Hematopoietic multipotent progenitor cell (in vitro differentiated cells): ENCODE measurements at places on chromosomes 3 and 15. TPM values are rescaled to one million over a fixed set of nuclear protein-coding genes. Genes with fewer than 3 reads are reported as not detected.

The SPTBN5 gene
- total RNA-seq, result under 0.01 TPM

The ENTPD3 gene
- total RNA-seq, result not detected

The ADCY5 gene
- under 0.01 TPM for total RNA-seq

The FGF7 gene
- under 0.01 TPM for total RNA-seq

The NRROS gene
- total RNA-seq, result 118 TPM

The ANKRD34C gene
- total RNA-seq, result not detected

The SLC2A2 gene
- not detected for total RNA-seq

GRCh38 chr15:24734396-24734795 is 58.8 kb downstream of the NPAP1 start:
- no peak for DNase-seq

GRCh38 chr15:74664028-74664616 is 31.7 kb downstream of the EDC3 start:
- DNase-seq, result no peak

DNA sequence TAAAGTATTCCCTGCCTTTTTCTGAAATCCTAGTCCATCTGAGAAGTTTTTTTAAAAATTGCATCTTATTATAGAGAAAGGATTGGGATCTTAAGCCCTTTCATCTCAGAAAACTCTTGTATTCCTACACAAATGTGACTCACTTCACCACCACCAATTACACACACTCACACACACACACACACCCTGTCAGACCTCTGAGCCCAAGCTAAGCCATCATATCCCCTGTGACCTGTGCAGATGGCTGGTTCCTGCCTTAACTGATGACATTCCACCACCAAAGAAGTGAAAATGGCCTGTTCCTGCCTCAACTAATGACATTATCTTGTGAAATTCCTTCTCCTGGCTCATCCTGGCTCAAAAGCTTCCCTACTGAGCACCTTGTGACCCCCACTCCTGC is 1181.9 kb downstream of the ROBO2 start:
- DNase-seq, result no peak

- no peak for DNase-seq
These were observed 123.0 kb upstream of the PROK2 start for GRCh38 chr3:71907996-71908395.

- no peak for DNase-seq
These were observed 11.8 kb downstream of the CAPN7 start for GRCh38 chr3:15217841-15218267.

- DNase-seq, result no peak
These were observed 50.9 kb downstream of the BOC start for GRCh38 chr3:113262304-113262665.

- no peak for DNase-seq
These were observed 154.1 kb upstream of the GOLIM4 start for GRCh38 chr3:168249550-168250414.

DNA sequence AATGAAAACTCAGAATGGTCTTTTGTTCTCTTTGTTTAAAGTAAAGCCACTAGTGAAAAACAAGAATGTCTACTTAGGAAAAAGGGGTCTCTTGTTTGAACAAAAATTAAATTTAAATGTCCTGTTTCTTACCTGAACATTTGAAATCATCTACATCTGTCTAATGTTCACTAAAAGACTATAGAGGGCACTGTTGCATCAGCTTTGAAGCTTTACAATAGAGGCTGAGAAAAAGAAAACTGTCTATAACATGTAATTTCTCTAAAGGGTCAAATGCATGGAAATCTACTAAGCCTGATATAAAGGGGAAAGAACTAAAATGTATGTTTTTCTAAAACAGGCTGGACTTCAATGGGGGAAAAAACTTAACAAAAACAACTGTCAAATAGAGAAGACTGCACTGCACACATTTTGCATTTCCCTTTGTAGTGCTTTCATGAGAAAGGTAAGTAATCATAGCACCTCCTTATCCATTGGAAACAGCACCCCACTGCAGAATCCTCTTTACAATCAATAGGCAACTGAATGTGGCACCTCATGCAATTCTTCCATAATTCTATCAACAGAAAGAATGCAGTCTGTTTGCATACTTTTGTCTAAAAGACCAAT is 26.3 kb downstream of the DPH6 start:
- peak; percentile 79 for DNase-seq

GRCh38 chr3:47404431-47404876 is 23.6 kb downstream of the PTPN23 start:
- no peak for DNase-seq

- no peak for DNase-seq
These were observed 49.8 kb downstream of the BOC start for GRCh38 chr3:113261063-113261625.

DNA sequence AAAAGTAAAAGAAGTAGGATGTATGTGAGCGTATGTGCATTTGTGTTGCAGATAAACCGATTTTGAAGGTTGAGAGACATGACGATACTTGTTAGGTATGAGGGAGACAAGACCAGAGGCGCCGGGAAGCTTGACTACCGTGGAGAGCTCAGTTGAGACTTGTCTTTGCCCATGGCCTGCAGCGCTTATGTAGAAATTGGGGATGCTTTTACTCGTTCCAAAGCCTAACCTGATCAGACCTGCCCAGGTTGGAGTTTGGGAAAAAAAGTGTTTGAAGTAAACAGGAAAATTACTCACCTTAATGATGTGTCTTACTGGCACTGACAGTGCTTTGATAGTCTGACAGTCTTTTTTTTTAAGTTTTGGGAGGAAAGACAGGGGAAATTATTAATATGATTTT is 202.8 kb downstream of the TP63 start:
- DNase-seq, result no peak

- no peak for DNase-seq
These were observed 8.7 kb downstream of the CYP1A1 start for GRCh38 chr15:74716651-74717050.

DNA sequence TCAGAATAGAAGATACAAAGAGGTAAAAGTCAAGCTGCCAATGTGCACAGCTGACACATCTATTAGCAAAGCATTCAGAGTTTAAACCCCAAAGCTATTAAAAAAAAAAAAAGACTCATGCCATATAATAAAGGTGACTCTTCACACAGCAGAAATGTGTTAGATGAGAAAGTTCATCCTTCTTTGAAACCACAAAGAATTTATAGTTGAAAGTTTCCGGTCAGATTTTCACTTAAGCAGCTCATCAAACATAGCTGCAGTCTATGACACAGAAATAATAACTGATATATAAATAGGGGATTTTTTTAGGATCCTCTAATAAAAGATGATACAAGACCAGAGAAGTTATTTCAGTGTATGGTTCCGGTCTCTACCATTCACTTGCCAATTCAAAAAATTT is 76.6 kb downstream of the WWTR1 start:
- no peak for DNase-seq

DNA sequence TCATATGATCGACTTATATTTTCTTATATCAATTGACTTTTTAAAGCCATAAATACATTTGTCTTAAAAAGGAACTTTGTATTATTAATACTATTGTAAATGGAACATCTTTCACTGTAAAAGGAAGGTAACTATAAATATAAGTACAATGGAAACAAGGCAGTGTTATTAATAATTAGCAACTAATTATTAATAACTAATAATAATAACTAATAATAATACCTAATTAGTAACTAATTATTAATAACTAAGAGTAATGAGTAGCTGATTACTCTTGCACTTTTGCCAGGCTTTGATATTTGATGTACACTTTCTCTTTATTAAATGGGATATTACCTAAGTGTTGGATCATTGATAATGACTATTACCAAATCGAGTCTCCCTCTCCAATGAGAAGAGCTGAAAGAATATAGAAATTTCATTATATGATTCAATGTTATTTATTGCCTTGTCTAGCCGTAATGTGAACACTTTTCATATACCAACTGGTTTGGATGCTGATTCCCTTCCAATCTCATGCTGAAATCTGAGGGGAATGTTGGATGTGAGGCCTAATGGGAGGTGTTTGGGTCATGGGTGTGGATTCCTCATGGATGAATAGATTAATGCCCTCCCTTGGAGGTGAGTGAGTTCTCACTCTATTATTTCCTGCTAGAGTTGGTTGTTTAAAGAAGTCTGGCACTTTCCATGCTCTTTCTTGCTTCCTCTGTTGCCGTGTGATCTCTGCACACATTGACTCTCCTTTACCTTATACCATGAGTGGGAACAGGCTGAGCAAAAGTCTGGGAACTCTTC is 202.1 kb upstream of the ZBTB20 start:
- no peak for DNase-seq

- peak; percentile 22 for DNase-seq
These were observed 90.7 kb downstream of the SCN11A start for GRCh38 chr3:38960953-38961622.

DNA sequence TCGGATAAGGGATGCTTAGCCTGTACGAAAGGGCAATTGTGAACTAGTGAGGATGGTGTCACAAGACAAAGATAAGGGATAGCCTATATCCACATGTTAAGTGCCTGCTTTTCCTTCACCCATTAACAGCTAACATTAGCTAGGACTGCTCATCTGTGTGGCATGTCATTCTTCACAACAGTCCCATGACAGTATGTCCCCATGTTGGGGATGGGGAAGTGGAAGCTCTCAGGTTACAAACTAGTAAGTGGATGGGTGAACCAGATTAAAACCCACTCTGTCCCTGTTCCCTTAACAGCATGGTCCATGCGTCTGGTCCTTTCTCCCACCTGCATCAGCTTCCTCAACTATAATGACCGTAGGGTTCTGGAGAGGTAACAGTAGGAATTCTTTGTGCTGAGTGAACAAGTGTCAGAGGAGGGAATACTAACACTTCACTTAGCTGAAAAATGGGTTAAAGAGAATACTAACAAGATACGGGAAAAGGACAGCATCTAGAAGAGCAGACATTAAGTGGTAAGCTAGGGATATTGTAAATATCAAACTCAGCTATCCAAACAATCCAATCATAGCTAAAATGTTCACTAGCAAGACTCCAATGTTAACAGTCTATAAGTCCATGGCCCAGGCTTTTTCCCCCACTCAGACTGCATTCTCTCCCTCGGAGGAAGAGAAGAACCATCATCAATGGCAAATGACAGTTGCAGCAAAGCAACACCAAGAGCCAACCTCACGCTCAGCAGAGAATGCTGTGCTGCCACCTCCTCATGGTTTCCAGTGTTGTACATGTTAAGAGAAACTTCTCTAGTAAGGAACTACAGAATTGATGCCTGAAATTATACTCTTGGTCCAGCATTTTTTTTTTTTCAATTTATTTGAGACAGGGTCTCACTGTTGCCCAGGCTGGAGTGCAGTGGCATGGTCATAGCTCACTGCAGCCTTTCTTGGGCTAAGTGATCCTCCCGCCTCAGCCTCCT is 5.0 kb downstream of the RPLP1 start:
- no peak for DNase-seq

- no peak for DNase-seq
These were observed 20.7 kb downstream of the TRANK1 start for GRCh38 chr3:36923981-36924743.

DNA sequence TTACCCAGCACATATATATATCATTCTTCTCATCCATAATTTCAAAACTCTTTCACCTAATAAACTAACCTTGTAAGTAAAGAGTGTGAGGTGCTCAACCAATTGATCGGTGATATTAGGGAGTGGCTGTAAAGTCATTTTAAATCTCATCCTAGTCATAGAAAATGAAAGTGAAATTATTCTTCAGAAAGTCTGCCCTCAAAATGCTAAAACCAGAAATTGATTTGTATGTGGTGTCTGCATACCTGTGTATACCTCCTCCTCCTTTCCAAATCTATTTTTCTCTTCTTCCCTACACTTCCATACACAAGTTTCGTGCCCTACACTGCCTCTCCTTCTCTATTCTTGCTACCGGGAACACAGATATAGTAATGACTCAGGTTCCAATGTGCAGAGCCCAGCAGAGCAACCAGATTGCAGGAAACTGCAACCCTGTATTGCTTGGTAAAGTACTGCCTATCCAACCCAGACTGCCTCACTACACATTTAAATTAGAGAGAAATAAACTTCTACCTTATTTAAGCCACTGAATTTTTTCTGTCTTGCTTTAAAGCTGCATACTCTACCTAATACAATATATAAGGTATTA is 7.4 kb upstream of the TBC1D5 start:
- no peak for DNase-seq
